ENCODE measurements at places on chromosomes 2 and 18.
A peak's percentile ranks its signal among the peaks of the same experiment; 100 is the strongest.

DNA sequence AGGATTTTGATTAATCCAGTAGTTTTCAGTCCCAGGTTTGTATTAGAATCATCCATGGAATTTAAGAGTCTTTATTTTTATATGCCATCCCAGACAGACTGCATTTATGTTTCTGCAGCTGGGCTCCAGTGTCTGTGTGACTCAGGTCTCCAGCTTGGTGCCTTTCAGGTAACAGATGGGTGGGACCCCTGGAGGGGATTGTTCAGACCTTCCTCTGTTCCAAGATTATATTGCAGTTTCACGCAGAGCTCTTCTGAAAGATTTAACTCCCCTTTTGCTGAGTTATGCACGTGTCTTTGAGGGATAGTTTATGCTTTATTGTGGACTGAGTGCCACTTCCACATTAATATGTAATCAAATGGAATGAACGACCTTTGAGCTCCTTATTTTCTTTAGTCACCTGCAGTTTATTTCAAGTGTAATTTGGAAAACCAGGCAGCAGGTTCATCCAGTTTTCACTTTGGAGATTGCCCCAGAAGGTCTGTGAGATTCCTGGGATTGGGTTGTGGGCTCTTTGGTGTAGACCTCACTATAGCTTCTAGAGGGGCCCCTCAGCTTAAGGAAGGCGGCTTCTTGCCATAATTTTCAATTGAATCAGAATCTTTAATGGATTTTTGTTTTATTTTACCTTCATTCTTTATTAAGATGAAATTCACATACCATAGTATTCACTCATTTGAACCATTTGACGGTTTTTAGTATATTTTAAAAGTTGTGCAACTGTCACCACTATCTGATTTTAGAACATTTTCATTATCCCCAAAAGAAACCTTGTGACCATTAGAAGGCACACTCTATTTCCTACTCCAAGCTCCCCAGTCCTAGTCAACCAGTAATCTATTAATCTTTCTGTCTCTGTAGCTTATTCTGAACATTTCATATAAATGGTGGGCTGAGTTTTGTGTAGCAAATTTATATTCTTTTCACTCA lies 135.0 kb downstream of the WDSUB1 start:
- DNase-seq, result no peak

DNA sequence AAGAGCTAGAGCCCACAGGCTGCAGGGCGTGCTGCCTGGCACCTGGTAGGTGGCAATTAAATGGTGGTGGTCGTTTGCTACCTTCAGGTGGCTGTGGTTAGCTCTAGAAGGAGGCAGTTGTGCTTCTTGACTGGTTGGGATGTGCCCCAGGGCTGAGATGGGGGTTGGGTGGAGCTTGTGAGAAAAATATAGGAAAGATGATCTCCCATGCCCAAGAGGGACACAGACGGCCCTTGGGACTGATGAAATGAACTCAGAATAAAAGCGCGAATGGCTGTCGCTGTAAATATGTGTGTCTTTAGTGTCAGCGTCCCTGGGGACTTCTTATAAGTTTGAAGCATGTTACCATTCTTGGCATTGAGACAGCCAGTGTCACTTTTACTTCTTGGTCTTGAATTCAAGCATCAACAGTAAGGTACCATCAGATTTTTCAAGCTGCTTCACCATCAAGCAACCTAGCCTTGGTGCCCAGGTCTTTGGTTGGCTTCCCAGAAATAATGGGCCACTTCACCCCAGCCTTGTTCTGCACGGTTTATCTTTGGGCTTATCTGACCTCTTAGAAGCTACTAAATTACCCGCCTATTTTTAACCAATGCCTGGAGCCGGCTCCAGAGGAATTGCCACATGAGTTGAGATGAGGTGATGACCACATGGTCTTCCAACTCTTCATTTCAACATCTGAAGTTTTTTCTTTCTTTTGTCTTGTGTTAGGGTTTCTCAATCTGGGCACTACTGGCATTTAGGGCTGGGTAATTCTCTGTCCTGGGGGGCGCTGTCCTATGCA lies 11.9 kb downstream of the LRRFIP1 start:
- no peak for DNase-seq

DNA sequence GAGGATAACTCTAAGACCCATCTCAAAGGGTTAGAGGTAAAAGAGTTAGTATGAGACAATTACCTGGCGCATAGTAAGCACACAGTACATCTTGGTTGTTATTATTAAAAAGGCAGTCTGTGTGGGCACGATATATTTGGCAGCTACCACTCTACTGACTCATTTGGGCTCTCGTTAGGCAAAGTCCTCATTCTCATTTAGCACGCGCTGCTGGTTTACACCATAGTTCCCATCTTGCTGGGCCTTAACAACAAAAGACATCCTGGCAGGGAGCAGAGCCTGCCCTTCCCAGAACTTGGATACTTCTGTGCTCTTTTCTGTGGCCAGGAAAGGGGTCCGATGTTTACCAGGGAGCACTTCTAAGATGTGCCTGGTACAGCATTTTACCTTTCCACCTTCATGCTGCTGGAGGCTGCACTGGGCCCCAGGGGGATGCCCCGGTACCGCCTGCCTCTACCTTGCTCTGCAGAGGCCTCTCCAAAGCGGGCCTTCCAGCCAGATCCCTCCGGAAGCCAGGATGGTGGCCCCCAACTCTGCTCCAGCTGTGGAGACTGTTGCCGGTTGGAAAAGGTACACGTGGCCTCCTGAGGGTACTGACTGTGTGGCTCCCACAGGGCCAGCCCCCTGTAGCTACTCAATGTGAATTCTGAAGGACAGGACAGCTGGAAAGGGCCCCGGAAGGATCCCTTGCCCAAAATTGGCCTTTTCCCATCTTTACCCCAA lies 15.0 kb downstream of the GLI2 start:
- DNase-seq, result peak; percentile 47

GRCh38 chr2:98911376-98912154 lies 24.5 kb downstream of the CRACDL start:
- peak; percentile 66 for DNase-seq

GRCh38 chr2:14633061-14633460 lies 544 bp downstream of the LRATD1 start:
- DNase-seq, result no peak

DNA sequence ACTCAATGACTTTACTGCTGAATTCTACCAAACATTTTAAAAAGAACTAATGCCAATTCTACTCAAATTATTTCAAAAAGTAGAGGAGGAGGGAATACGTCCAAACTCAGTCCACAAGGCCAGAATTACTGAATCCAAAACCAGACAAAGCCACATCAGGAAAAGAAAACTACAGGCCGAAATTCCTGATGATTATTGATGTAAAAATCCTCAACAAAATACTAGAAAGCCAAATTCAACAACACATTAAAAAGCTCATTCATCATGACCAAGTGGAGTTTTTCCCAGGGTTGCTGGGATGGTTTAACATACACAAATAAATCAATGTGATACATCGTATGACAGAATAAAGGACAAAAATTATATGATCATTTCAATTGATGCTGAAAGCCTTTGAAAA lies 103.9 kb upstream of the UBE2E3 start:
- no peak for DNase-seq

Measured in fibroblast of mammary gland (primary cell).